ENCODE measurements at places on chromosomes 1 and 21.

- DNase-seq: no peak
Observed at GRCh38 chr1:41444246-41444645, 40.2 kb downstream of the EDN2 start.

GRCh38 chr1:52603630-52604029 is 1.5 kb downstream of the GPX7 start:
- peak; percentile 19 for DNase-seq

DNA sequence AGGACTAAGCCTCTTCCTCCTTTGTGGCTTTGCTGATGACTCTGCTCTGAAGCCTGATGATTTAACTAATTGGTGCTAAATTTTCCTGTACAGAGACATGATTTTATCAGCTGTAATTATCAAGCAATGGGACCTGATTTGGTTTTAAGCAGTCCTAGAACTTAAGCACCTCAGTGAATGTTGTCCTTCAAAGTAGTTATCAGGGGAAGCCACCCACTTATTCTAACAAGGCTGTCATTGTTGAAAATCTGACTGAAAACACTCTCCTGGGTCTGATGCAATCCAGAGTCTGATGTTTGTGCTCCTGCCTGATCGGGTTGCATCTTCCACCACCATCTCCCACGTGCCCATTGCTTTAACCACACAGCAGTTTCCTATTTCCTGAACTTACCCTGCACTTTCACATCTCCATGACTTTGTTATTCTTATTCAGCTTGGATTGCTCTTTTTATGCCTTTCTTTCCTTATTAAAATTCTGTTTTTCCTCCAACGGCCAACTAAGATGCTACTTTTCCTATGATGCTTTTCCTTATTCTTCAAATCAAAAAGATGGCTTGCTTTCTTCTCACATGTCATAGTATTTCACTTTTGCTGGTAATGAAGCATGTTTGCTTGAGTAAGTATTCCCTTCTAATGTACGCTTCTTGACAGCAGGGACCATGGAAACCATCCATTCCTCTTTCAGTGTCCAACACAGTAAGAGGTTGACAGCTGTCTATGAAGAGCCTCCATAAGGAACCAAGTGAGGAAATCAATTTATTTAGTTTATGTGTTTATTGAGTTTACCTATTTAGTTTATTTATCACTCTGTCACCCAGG is 55.0 kb downstream of the S1PR1 start:
- DNase-seq: peak; percentile 53

DNA sequence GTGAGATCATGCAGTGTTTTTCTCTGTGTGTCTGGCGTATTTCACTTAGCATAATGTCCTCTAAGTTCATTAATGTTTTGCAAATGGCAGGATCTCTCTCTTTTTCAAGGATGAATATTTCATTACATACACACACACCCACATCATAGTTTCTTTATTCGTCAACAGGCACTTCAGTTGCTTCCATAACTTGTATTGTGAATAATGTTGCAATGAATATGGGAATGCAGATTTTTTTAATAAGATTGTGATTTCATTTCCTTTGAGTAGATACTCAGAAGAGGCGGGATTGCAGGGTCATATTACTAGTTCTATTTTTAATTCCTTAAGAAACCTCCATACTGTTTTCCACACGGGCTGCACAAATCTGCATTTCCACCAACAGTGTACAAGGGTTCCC is 134.0 kb downstream of the CLEC20A start:
- no peak for DNase-seq

DNA sequence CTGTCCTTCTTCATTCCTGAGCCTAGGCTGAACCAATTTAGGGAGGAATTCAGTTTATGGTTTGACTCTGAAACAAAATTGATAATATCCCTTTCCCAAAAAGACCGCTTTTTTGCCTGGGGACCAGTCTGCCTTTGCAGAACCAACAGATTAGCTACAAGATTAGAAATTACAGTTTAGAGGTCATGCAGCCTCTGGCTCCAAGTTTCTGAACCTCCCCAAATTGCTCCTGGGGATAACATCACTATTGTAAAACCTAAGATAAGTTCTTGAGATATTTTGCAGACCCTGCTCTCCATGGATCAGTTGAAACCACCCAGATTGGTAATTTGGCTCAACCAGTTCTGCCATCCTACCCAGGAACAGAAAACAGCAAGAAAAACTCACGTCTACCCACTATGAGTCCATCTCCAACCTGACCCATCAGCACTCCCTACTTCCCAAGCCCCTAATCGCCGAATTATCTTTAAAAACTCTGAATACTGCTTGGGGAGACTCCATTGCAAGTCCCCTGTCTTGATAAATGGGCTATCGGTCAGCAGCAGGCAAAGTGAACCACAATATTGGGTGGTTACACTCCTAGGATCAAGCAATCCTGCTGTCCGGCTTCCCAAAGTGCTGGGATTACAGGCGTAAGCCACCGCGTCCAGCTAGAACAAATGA is 605 bp upstream of the RABGGTB start:
- no peak for DNase-seq

DNA sequence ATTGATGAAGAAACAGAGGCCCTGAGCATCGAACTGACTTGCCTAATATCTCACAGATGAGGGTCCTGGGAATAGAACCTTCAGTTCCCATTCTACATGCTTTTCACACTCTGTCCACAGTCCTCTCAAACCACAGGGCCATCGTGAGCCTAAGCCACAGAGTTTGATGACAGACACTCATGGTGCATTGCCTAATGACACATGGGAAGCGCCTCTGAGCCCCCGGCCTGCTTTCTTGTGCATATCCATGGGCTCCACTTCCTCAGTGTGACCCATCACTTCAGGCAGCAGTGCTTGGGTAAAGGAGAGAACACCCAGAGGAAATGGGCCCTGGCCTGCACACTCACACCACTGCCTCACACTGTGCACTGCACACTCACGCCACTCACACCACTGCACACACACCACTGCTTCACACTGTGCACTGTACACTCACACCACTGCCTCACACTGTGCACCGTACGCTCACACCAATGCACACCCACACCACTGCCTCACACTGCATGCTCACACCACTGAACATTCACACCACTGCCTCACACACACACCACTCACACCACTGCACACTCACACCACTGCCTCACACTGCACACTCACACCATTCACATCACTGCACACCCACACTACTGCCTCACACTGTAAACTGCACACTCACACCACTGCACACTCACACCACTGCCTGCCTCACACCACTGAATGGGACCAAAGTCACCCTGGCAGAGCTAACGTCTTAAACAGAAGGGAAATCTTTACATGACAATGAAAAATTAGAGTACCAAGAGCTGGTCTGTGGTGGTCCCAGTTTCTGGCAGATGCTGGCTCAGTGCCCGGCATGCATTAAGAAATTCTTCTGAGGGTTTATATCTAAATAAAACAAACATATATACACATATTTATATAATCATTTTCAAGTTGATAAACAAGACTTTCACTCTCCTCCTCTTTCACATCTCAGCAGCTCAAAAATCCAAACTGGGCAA is 53.0 kb downstream of the KANK4 start:
- no peak for DNase-seq

DNA sequence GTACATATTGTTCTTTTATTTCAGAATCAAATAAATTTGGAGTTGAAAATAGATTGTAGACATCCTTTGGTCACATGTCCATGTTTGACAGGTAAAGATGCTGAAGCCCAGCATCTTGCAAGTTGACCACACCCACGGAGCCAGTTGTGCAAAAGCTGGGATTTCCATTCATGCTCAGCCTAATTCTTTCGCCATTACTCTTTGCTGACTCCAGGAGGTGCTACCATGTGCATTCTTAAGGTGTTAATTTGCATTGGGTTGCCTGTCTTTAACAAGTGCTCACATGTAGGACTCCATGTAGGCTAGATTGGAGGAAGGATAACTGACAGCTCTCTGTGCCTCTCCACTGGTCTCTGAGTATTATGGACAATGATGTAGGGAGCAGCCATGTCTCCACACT is 660.7 kb downstream of the LMO4 start:
- no peak for DNase-seq

DNA sequence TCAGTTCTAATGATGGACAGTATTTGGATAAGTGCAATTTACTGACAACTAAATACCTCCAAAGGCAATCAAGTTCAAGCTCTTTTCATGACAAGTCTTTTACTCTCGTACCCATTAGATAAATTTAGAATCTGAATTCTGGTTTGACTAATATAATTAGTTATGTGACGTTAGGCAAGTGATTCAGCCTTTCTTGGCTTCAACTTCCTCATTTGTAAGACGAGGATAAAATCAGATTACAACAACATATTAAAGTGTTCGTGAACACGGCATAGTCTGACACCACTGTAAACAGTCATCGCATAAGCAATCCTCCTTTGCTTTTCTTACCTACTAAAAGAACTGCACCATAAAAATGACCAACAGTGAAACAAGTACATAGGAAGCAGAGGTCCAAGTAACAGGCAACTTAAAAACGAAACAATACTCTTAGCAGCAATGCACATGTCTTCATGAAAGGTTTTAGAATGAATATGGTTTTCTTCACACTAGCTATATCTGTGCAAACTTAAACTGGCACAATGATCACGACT is 25.7 kb downstream of the COA6 start:
- DNase-seq: peak; percentile 12

- DNase-seq: no peak
Observed at GRCh38 chr1:81847063-81847462, 46.3 kb downstream of the ADGRL2 start.

GRCh38 chr1:185987611-185988321 is 253.6 kb downstream of the HMCN1 start:
- DNase-seq: no peak

GRCh38 chr21:44866780-44867179 is 6.7 kb downstream of the PTTG1IP start:
- no peak for DNase-seq

Measured in stimulated activated naive CD4-positive, alpha-beta T cell (primary cell).